ENCODE measurements at places on chromosomes 4 and X.
A peak's percentile ranks its signal among the peaks of the same experiment; 100 is the strongest.

DNA sequence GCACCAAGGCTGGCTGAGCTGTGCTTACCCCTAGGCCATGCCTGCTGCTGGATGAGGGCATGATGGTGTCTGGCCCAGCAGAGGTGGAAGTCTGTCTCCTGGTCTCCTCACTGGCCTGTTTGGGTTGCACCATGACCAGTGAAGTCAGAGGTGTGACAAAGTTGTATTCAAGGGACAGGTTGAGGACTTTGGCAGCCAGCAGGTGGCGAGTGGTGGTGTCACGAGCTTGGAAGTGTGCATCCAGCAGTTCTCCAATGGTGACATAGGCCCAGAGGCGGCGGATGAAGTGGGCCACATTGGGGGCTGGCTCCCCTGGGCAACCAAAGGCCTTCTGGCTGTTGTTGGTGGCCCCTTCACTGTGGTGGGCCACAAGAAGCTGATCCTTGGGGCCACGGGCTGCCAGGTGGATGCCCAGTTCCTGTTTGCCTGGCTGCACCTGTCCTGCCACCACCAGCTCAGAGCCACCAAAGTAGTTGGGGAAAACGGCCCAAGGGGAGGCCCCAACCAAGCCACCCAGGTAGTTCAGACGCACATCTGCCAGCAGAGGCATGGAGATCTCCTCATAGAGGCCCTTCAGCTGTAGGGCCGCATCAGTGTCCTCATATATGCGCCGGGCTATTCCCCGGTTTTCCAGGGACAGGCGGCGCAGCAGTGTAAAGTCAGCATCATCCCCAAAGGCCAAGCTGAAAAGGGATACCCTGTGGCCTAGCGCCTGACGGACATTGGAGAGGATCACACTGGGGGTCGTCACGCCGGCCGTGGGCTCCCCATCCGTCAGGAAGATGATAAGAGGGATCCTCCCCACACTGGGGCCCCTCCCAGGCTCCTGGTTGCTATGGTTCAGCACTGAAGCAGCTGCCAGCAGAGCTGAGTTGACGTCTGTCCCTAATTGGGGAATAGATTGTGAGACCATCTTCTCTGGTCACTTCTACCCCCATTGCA is 39.7 kb downstream of the ITIH6 start:
- DNase-seq = no peak

DNA sequence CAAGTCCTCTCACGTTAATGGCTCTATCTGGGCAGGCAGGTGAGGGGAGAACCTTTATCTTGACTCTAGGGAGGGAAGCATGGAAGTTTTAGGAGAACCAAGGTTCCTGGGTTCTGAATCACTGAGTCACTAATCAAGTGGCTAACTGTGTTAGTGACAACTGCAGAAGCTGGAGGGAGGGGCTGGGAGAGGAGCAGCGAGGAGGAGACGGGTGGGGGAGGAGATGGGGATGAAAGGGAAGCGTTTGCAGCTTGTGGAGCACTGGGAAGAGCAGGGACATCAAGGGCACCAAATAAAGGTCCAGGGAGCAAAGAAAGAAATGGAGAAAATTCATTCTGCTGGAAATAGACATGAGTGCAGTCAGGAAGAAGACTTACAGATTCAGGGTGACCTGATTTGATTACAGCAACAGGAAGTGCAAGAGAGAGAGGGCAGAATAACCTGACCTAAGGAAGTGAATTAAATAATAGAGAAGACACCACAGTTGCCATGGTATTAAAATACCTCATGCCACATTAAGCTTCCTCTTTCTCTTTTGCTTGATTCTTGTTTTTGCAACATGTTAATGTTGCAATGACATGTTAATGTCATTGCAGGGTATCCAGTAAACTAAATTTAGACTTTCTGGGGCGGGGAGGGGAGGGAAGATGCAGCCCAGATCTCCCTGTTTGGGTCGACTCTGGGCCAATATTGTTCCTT is 4.5 kb upstream of the SETD7 start:
- DNase-seq = peak; percentile 39

DNA sequence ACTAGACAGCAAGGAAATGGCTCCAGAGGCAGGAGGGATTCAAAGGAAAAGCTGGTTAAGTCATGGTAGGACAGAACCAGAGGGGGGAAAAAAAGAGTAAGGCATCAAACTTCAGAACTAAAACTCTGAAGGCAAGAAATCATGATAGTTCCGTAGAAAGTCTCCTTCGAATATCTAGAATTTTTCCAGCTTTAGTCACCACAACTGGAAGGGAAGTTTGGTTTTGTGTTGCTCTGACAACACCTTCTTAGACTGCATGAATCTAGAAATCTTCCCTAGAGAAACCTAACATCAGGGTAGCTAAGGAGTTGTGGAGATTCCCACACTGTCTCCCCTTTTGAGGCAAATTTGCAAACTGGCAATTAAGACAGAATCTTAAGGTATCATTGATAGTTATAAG is 33.7 kb downstream of the AMMECR1 start:
- peak; percentile 91 for DNase-seq

DNA sequence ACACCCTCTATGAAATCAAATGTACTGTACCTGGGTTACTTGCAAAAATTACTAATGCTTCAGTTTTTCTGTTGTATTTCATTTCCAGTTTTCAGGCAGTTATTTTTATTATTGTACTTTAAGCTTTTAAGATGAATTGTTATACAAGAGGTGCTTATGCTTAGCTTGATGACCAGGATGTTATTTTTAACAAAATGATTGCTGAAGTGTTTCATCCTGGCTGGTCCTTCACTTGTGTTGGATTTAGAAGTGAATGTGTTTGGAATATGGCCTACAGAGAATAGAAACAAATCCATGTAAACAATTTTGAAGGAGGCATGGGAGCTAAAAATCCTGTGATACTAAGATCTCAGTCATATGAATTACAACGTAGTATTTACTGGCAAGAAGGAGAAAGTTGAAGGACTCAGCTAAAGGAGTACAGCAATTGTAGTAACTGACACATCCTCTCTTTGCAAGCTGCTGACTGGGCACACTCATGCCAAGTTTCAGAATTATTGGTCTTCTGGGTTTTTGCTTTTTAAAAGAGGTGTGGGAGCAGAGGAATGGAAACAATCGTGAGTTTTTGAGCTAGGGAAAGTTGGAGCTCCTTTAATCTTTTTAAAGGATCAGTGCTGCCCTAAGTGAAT is 9.2 kb downstream of the UBE2A start:
- DNase-seq = no peak

GRCh38 chr4:165560941-165561340 is 182.1 kb downstream of the CPE start:
- peak; percentile 20 for DNase-seq

DNA sequence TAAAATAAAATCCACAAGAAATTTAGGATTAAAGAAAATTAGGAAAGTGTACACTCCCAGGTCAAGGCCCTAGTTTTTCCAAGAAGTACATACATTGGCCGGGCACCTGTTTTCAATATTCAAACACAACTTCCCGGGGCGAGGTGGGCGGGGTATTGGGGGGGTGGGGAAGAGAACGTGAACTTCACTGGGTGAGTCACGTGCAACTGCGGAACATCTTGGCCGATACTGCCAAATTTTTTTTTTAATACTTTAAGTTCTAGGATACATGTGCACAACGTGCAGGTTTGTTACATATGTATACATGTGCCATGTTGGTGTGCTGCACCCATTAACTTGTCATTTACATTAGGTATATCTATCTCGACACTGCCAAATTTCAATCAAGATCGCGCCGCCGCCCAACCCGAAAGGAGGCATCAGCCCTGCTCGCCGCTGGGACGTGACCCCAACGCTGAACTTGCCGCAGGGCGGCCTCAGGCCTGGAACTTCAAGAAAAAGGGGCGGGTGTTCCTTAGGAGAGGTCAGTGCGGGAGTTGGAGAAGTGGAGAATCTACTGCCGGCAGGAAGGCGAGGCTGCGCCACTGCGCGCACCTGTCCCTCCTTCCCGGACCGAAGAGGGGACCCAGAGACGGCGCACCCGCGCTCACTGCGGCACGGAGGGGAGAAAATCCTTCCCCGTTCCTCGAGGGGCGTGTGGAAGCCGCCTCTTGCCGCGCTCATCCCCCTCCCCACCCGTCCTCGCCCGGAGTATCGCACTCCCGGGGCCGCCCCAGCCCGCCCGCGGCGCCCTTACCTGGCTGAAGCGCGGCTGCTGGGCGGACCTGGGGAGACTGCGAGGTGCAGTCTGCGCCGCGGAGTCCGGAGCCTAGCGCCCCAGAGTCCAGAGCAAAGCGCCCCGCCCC is at the start of gene TEC:
TSS of gene TEC (minus strand) at position 883 of the 905 bp plus-strand sequence. CDS start 41,224 bp downstream, outside the sequence.
- peak; percentile 47 for DNase-seq

- no peak for DNase-seq
Measured at GRCh38 chr4:188620608-188621007, 481.4 kb downstream of the TRIML1 start.

Measured in EH (cell line).